ENCODE measurements at places on chromosomes 4 and X.

GRCh38 chr4:176874721-176875445 lies 82.2 kb upstream of the VEGFC start:
- DNase-seq: no peak

DNA sequence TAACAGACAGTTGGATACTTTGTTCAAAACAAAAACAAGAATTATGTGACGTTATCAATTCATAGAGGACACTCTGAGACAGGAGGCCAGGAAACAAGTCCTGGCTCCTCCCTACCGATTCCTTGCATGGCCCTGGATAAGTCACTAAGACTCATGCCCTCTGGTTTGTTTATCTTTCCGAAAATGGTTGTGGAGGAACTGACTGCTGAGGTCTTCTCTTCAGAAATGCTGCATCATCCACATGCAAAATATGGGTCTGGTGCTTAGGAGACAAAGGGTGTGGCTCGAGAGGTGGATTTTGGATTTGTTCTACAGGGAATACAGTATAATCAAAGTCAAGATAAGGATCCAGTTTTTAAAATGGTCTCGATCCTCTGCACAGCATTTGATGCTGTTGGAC lies 130.9 kb downstream of the RELL1 start:
- DNase-seq: no peak

- no peak for DNase-seq
Measured at GRCh38 chr4:150070464-150071170, 7.6 kb upstream of the DCLK2 start.

DNA sequence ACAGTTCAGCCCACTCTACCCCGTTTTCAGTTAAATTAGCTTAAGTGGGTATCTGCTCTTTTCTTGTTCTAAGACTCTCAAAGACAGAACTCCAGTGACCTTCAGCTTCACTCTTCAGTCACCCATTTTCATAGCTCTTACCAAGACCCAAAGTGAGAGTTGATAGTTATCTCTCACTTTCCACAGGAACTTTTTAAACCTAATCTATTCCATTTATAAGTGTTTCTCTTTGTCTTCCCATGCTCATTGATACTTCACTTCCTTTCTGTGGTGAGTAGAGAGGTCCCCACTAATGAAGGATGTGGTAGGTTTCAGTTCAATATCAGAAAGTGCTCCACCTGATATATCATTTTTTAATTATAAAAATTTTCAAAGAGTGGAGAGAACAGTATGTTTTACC lies 33.4 kb downstream of the COX18 start:
- DNase-seq: no peak

- peak; percentile 4 for DNase-seq
Measured at GRCh38 chrX:37060999-37061398, 52.8 kb downstream of the FAM47C start.

GRCh38 chr4:66640233-66640990 lies 904.9 kb downstream of the CENPC start:
- no peak for DNase-seq

GRCh38 chrX:56219700-56220099 lies 12.5 kb upstream of the KLF8 start:
- no peak for DNase-seq

DNA sequence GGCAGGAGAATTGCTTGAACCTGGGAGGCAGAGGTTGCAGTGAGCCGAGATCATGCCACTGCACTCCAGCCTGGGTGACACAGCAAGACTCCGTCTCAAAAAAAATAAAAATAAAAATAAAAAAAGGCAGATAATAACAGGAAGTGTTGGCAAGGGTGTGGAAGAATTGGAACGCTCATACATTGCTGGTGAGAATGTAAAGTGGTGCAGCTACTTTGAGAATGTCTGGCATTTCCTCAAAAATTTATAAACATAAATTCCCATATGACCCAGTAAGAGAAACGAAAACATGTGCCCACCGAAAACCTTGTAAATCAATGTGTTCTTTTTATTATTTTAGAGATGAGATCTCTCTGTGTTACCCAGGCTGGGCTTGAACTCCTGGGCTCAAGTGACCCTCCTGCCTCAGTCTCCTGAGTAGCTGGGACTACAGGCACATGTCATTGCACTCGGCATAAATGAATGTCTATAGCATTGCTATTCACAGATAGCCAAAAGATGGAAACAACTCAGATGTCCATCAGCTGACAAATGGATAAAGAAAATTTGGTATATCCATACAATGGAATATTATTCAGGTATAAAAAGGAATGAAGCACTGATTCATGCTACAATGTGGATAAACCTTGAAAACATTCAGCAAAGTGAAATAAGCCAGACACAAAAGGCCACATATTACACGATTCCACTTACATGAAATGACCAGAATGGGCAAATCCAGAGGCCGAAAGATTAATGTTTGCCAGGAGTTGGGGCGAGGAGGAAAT lies 63.7 kb upstream of the PLAC1 start:
- no peak for DNase-seq

GRCh38 chr4:176788248-176788647 lies 4.5 kb downstream of the VEGFC start:
- no peak for DNase-seq

DNA sequence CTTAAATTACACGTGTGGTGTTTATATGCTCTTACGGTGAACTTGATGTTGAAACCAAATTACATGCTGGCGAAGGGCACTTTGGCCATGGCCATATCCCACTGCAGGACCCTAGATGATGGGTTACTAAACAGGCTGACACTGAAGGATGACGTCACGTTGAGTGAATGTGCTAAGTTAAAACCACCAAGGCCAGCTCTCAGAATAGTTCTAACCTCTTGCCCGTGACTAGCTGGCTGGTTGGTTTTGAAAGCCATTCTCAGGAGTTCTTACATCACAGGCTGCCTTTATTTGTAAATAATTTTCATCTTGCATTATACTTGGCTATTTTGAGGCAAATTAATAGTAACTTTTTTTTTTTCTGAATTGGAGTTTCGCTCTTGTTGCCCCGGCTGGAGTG lies 41.3 kb upstream of the PHEX start:
- no peak for DNase-seq

- no peak for DNase-seq
Measured at GRCh38 chr4:138181287-138181686, 60.9 kb downstream of the SLC7A11 start.

DNA sequence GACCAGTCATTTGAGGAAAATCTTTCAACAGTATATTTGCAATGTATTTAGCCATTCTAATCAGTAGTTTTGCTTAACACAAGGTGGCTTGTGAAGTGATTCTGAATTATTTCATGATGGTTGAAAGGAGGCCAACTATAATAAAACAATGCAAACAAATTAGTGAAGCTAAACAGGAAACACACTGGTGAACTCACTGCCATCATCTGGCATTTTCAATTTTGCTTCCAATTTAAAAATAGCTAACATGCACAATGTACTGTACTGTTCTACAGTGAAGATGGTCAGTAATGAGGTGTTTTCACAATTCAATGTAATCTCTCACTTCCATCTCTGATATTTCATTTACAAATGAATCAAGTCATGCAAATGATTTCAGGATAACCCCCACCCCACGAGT lies 31.1 kb downstream of the PGRMC2 start:
- DNase-seq: no peak

DNA sequence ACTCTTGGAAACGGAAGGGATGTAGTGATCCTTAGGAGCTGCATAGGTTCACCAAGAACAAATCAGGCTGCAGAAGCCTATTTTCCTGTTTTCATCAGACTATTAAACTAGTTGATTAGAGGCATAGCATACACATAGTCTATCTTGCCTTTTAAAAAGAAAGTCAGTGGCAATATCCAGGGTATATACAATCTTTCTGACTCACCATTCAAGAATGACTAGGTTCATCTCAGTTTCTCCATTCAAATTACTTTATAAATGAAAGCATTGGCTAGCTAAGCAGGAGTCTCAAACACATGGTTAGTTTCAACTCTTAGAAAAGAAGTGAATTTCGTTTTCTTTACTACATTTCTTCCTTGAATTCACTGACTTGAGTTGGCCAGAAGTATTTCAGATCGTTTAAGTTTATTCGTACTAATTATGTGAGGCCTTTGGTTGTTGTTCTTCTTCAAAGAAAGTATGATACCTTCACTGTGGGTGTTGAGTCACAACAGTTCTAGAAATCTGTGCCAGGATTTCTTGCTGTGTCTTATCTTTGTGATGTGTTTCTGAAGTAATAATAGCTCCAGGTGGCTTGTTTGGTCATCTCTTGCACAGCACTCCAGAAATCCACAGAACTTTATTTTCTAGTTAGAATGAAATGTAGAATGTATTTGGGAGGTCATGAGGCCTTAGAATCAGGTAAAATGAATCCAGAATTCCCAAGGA lies 88.2 kb downstream of the AWAT2 start:
- DNase-seq: no peak

GRCh38 chr4:37872310-37872988 lies 18.4 kb upstream of the TBC1D1 start:
- no peak for DNase-seq

GRCh38 chrX:120304256-120304655 lies 7.0 kb downstream of the TMEM255A start:
- no peak for DNase-seq

- DNase-seq: no peak
Measured at GRCh38 chrX:146278381-146278780, 460.8 kb downstream of the SLITRK2 start.

DNA sequence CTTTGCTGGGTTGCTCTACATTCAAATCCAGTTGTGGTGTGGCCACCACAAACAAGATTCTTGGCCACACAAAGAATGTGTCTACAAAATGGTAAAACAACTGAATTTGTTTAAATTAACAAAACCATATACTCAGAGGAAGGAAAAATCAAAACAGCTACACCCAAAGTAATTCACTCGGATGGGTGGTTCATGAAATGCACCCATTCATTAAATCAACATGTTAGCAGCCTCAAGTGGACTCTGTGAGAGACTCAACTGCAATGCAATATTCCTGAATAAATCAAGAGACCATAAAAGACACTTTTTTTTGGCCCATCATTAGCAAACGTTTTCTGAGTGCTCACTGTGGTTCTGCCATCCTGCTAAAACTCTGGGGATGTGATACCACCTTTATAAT lies 11.2 kb upstream of the AMELX start:
- DNase-seq: no peak

DNA sequence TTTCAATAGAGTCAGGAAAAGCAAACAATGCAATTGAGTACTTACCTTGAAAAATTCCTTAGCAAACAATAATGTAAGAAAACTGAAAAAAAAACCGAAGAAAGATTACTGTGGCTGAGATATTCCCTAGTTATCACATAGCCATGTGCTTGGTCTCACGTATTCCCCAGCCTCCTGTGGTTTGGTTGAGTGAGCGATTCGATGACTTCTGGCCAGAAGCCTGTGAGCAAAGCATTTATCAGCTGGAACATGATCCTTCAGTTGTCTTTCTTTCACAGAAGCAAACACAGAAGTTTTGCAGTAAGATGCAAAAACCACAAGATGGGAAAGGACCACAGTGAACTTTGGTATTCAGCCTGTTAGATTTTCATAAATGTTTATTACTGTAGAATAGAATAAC lies 1754.3 kb upstream of the AGA start:
- DNase-seq: no peak

DNA sequence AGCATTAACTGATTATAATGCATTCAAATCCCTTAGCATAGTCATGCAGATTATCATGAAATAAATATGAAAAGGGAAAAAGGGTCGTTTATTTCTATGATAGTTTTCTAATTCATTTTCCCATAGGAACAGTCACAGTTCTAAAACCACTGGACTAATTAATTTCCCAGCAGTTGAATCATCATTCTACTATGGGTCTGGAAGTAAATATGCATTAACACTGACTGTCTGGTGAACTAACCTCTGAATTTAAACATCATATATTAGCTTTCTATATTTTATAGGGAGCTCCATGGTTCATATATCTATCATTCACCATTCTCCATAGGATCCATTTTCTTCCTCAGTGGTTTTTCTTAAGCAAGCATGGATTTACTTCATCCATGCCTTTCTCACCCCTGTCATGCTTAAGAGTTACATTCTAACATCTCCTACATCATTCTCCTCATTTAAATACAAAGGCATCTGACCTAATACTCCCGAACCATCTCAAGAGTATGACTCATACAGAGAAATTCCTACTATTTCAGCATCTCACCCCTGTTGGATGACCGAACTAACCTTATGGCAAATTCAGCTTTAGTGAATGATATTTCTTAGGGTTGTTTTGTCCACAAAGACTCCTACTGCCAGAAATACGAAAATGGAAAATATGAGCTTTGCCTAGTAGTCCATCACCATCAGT lies 198.7 kb upstream of the ADAMTS3 start:
- no peak for DNase-seq

GRCh38 chrX:129115104-129115503 lies 408.2 kb downstream of the SMARCA1 start:
- DNase-seq: peak; percentile 20

DNA sequence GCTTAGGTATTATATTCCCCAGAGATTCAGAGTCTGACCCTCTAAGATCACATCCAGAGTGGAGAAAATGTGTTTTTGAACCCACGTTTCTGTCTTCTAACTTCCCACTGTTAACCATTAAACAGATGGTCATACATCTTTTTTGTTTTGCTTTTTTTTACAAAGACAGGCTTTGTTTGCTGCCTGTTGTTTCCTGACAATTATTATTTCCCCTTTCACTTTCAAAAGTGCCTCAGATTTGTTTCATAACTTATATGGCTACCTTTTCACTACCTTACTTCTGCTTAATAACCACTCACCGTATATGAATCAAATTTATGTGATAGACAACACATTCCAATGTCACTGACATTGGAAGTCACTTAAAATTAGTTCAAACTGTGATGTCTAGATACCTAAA lies 142.2 kb downstream of the HS3ST1 start:
- no peak for DNase-seq

DNA sequence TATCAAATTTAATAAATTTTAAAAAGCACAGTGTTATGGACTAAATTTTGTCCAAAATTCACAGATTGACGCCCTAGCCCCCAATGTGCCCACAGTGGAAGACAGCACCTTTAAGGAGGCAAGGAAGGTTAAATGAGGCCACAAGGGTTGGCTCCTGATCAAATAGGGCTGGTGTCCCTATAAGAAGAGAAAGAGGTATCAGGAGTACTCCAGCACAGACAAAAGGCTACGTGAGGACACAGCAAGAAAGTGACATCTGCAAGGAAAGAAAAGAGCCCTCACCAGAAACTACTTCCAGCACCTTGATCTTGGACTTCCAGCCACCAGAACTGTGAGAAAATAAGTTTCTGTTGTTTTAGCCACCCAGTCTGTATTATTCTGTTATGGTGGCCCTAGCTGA lies 48.8 kb downstream of the FAM13A start:
- DNase-seq: no peak

GRCh38 chrX:115560978-115561604 lies at the start of gene PLS3:
PLS3 (plus strand) TSS chrX:115561174; CDS start chrX:115610251, 49,077 bp downstream.
- DNase-seq: peak; percentile 66

GRCh38 chr4:97185233-97185632 lies 958.0 kb downstream of the STPG2 start:
- no peak for DNase-seq

GRCh38 chrX:25020905-25021449 lies 5.2 kb upstream of the ARX start:
- DNase-seq: no peak

DNA sequence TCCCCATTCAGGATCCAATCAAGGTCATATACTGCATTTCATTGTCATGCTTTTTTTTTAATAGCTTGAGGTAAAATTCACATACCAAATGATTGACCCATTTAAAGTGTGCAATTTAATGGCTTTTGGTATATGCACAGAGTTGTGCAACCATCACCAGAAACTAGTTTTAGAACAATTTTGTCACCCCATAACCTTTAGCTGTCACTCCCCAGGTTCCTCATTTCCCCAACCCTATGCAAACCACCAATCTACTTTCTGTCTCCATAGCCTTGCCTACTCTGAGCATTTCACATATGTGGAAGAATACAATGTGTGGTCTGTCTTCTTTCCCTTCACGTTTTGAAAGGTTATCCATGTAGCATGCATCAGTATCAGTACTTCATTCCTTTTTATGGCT lies 1.4 kb upstream of the SMAD1 start:
- no peak for DNase-seq

- DNase-seq: no peak
Measured at GRCh38 chr4:107931775-107932321, 499 bp downstream of the CYP2U1 start.

All from NCI-H2081 treated with DMSO at 0.1 percent for 48 hours (cell line).